NCI-H1048 (cell line): ENCODE measurements at places on chromosomes 1 and 21.

DNA sequence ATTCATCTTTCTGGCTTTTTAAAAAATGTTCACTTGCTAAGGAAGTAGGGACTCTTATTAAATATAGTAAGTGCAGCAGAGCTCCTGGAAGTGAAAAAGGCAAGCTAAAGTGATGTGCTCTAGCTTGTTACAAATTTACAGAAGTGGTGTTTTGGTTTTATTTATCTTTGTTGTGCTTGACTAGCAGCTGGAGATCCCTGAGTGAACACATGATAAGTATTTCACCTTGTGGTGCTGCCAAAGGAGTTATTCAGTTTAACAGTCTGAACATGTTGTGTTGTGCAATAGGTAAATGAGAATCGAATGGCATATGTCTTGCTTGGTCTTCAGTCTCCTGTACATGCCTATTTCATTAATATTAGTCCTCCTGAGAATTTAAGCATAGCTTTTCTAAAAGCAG lies 315.7 kb downstream of the TPR start:
- no peak for DNase-seq

GRCh38 chr1:240093120-240093961 lies 1.7 kb downstream of the FMN2 start:
- DNase-seq, result no peak

GRCh38 chr1:104125970-104126369 lies 376.3 kb downstream of the AMY1C start:
- DNase-seq, result no peak

DNA sequence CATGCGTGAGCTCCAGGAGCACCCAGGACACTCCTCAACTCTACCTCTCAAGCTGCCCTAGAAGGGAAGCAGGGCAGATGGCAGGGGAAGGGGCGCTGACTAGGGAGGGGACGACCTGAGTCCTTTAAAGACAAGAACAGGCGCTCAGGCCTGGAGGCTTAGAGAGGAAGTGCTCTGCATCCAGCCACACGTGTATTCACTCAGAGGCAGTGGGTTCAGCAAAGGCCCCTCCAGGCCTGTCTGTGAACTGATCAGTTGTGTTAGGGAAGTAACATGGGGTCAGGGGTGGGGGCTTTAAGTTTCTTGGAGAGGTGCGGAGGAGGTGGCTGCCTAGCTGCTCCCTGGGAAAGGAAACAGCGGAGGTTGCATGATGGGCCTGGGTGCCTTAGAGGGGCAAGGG lies 37.1 kb upstream of the ARF1 start:
- DNase-seq, result no peak

DNA sequence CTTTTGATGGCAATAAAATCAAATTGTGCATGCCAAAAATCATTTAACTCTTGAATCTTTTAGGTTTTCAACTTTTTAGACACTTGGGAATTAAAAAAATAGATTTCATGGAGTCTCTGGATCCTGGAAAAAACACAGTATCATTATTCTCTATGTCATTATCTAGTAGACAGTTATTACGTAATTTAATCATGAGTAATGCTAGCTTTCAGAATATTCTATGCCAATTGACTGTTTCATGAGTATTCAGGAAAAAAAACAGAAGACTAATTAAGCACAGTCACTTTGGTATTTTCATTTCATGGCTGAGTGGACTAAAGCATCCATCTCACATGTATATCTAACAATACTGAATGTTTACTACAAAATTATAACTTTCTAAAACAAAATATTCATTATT lies 44.0 kb downstream of the ODF2L start:
- DNase-seq, result no peak

DNA sequence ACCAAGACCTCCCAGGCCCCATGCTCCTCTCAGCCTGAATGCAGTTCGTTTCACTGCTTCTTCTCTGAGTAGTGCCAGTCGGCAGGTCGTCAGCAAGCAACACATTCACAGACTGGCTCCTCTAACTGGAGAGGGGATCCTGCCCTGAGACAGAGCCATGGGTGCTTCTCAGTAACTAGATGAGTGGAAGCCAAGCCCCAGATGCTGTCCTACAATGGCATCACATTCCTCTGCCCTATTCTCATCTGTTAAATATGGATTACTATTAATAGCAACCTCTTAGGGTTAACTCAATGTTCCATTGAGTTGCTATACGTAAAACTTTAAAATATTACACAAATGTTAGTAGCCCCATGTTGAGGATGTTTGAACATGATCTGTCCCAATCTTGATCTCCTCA lies 84.2 kb upstream of the S1PR1 start:
- no peak for DNase-seq

- DNase-seq, result no peak
These were observed 4.2 kb downstream of the MANEAL start for GRCh38 chr1:37797750-37798345.
